Bronchial epithelial cell (primary cell): ENCODE measurements at places on chromosomes 6 and 20.
A peak's percentile ranks its signal among the peaks of the same experiment; 100 is the strongest.

GRCh38 chr6:98384334-98384733 lies 450.0 kb upstream of the POU3F2 start:
- DNase-seq = no peak

GRCh38 chr20:37991157-37991866 lies 41.9 kb downstream of the TTI1 start:
- DNase-seq = peak; percentile 9

DNA sequence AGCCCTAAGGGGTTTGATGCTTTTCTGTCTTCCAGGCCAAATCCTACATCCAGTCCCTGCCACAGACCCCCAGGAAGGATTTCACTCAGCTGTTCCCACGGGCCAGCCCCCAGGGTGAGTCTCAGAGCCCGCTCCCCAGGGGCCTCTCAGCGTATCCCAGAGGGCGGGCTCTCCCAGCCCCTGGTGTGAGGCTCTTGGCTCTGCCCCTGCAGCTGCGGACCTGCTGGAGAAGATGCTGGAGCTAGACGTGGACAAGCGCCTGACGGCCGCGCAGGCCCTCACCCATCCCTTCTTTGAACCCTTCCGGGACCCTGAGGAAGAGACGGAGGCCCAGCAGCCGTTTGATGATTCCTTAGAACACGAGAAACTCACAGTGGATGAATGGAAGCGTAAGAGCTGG lies 8.4 kb downstream of the MAPK13 start:
- no peak for DNase-seq

- DNase-seq = no peak
These were observed 213.8 kb downstream of the IBTK start for GRCh38 chr6:82033631-82034211.

- DNase-seq = no peak
These were observed 105.5 kb downstream of the DLL1 start for GRCh38 chr6:170185175-170185978.

DNA sequence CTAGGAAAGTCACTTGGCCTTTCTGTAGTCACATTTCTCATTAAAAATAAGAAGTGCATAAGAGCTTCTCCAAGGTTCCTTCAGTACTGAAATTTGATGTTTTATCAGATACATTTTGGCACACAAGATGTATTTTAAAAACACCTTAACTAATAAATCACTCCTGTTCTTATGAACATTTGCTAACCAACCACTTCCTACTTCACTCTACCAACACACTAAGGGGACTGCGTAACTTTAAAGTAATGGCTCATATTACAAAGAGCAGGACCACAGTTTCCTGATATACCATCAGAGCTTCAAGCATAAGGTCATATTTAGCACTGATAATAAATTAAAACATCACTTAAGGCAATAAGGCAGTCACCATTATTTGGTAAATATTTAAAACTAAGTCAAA lies 104.4 kb downstream of the RALGAPA2 start:
- DNase-seq = no peak

DNA sequence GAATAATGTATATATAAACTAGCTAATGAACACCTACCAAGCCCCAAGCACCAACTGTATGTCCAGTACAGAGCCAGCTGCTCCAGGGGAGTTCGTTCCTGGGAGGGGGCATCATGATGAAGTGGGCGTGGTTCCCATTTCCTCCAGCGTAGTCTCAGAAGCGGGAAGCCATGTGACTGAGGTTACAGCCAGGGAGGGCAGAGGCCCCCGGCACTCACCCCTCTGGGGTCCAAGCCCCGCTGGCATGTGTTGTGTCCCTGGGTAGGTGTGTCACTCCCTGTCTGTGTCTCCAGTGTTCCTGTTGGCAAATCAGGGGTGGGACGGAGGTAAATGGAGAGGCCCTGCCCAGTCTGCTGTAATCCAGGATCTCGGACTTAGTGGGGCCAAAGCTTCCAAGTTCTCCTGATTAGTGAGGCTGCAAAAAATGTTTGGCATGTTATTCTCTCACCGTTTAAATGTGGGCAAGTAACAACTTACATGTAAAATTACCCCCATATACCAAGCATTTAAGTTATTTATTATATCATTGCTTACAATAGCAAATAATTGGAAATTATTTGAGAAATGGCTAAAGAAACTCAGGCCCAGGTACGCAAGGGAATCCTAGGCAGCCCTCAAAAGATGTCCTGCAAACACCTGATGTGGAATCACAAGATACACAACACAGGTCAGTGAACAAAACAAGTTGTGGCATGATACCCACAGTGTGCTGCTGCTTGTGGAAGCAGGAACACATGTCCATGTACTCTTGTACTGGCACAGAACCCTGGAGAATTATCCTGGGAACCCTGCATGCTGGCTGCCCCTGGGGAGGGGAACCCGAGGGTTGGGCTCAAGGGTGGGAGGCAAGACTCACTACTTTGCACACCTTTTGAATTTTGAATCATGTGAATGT lies 22.2 kb downstream of the FAM110A start:
- DNase-seq = peak; percentile 87

DNA sequence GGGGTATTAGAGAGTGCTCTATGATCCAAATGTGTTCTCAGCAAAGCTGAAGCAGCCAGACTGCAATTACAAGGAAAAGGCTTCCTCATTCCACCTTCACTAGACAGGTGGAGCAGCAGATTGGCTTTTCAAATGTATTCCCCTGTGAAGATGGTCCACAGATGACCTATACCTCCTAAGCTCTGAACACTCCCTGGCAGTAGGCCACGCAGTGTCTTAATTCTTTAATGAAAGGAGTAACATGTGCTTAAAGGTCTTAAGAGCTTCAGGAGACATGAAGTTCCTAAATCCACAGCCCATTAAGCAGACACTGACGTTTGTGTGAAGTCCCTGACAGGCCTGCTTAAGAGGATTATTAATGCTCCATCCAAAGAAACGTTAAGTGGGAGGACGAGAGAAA lies 138.9 kb upstream of the NUP153 start:
- no peak for DNase-seq

- DNase-seq = no peak
These were observed 100.2 kb upstream of the TIAM2 start for GRCh38 chr6:154894902-154895301.

DNA sequence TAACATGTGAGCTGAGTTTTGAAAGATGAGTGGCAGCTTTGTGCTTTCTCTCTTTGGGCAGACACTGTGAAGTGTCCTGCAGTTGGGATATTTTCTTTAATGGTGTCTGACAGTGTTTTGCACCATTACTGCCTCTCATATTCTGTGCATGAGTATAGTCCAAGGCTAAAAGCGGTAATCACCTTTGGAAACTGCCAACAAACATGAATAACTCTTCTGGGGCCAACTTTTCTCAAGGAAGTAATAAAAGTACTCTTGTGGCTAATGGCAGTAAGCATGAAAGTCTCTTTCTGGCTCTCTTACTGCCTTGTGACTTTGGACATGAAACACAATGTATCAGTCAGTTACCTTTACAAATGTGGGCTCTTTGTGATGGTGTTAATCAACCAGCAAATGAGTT lies 91.7 kb upstream of the SOX4 start:
- DNase-seq = no peak

GRCh38 chr6:73200735-73201134 lies 24.6 kb downstream of the KHDC1L start:
- DNase-seq = no peak

DNA sequence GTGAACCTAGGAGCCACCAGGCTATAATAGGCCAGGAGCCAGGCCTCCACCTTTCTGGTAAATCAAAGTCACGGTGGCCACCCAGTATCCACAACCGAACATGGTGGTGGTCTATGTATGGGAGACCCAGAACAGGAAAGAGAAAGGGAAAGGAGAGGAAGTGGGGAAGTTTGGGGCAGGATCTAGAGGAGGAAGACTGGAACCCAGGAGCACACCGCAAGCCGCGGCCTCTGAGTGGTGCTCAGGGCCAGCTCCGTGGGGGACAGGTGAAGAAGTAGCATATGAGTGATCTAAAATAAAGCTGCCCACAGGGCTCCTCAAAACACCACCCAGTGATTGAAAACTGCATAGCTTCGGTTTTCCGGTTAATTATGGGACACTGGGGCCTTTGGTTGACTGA lies 214.8 kb downstream of the ZDHHC14 start:
- DNase-seq = no peak

DNA sequence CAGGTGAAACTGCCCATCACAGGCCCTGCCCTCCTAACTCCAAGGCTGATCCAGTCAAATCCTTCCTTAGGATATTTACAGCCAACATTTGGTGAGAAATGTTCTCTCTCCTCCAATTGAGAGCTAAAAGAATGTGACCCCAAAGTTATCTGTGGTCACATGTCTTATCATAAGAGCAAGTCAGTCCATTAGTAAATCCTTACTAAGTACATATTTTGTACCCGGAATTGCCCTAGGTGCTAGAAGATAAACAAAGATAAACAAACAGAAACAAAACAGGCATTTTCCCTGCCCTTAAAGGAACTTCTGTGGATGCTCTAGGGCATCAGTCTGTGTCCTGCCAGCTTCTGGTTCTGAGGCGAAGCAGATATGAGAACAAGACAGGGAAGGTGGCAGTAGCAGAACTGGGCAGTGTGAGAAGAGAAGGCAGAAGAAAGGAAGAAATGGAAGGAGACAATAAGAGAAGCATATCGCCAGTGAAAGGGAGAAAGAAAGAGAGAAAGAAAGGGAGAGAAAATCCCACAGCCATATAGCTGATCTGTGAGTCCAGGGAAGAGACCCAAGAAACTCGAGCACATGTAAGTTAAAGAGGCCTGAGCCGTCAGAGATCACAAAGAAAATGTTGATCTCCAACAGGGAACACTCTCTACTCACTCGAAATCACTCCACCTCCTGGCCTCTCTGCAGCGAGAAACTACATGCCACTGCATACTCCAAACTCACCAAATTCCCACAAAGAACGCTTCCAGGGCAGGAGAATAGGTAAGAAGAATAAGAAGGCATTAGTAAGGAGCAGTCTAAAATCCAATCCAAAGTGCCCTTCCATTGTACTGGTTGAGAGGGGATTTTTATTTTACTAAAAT lies 41.7 kb downstream of the CDK5RAP1 start:
- DNase-seq = no peak

DNA sequence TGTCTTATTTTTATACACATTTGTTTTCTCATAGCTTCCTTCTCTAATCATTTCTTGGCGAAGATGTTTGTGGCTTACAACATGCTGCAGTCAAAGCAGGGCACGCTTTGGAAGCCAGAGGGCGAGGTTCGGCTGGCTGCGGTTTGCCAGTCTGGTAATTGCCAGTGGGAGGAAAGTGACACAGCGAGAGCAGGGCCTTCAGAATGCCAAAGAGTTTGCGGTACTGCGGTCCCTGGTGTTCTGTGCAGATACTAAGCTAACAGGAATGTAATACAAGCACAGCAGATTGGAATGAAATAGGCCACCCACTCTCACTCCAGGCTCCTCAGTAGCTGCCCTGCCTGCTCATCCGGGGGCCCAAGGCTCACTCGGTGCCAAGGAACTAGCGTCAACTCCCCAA lies 58.7 kb upstream of the TGM3 start:
- DNase-seq = peak; percentile 81

DNA sequence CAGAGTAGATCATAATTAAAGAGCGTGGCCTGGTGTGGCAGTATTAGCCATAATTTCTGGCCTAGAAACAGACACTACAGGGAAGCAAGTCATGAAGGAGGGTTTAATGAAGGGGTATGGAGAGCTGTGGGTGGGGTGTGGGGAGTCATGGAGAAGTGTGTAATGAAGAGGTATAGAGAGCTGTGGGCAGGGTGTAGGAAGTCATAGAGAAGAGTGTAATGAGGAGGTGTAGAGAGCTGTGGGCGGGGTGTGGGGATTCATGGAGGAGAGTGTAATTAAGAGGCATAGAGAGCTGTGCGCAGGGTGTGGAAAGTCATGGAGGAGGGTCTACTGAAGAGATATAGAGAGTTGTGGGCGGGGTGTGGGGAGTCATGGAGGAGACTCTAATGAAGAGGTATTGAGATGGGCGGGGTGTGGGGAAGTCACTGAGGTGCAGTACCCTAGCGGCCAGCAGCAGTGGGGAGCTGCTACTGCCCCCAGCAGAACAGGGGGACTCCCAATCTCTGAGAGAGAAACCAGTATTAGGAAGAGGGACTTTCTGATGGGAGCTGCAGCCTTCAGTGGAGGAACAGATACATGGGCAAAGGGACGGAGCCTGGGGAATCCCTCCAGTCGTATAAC lies 145.4 kb upstream of the FOXA2 start:
- DNase-seq = no peak

GRCh38 chr6:18119236-18119635 lies 3.2 kb downstream of the NHLRC1 start:
- DNase-seq = peak; percentile 3

- DNase-seq = peak; percentile 78
These were observed 983 bp upstream of the ADISSP start for GRCh38 chr20:3768342-3769130.

DNA sequence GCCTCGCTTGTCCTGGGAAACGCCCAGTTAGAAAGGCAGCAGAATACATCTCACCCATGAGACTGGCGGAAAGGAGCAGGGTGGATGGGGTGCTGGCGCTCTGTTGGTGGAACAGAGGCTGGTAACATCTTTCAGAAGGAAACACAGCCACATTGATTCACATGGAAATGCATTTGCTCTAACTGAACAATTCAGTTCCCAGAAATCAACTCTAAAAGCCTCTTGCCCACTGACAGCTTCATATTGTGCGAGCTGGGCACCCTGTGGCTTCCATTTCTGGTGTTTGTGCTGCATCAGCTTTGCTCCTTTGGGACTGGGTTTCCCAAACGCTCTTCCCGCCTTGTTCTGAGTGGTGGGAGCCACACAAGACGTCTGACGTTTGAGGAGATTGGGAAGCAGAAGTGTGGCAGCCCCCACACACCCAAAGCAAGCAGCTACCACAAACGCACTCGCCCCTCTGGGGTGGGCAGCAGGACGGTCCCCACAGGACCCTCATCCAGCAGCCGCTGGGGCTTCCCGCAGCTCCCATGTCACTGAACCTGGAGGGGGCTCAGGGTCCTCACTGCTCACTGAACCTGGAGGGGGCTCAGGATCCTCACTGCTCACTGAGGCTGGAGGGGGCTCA lies 229.5 kb downstream of the ERMARD start:
- DNase-seq = no peak

DNA sequence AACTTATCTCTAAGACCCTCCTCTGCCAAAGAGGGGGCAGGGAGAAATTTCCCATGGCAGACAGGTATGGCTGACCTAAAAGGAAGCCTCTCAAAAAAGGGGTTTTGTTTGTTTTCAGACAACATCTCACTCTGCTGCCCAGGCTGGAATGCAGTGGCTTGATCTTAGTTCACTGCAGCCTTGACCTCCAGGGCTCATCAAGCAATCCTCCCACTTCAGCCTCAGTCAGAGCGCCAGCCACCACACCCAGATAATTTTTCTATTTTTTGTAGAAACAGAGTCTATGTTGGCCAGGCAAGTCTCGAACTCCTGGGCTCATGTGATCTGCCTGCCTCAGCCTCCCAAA lies 3.8 kb downstream of the EZR start:
- no peak for DNase-seq
